NCI-H1092 (cell line): ENCODE measurements at places on chromosomes 3 and 15.

DNA sequence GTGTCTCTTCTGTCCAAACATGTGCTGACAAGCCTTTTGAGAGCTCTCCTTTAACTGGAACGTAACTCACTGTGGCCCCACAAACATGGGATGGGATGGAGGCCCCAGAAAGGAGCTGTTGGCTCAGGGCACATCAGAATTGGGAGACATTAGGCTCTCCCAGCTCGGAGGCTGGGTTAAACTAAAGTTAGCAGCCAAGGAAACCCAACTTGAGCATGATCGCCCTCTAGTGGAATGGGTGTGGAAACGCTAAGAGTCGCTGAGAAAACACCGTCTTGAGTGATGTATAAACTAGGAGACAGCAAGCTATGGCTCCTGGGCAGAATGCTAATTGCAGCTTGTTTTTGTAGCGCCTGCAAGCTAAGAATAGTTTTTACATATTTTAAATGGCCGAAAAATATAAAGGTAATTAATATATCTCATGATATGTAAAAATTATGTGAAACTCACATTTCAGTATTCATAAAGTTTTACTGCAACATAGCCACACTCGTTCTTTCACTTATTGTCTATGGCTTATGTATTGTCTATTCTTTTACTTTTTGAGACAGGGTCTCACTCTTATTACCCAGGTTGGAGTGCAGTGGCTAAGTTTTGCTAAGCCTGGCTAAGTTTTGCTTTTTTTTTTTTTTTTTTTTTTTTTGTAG lies 138.8 kb upstream of the HACD2 start:
- DNase-seq: peak; percentile 71

DNA sequence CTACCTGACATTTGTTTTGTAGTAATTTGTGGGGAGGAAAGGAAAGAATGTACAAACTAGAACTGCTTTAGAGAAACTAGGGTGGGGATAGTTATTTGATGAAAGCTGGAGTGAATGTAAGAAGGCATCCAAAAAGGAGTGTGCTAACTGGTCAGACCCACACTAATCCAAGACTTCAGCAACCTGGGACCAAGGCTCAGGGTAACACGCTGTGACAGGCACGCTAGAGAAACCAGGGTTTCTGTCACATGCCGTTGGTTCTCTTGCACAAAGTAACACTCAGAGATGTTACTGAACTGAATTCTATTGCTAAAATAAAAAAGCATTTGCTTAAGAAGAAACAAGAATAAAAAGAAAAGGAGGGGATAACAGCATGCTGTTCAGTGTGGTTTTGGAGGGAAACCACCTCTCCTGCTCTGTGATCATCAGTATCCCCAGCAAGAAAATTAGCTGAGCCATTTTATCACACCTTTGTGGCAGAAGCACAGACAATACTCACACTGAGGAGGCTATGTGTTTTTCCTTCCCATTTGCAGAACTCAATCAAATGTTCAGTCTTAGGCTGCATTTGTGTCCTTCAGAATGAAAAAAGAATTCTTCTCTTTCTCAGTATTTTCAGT lies 2.8 kb upstream of the CCDC80 start:
- DNase-seq: no peak

DNA sequence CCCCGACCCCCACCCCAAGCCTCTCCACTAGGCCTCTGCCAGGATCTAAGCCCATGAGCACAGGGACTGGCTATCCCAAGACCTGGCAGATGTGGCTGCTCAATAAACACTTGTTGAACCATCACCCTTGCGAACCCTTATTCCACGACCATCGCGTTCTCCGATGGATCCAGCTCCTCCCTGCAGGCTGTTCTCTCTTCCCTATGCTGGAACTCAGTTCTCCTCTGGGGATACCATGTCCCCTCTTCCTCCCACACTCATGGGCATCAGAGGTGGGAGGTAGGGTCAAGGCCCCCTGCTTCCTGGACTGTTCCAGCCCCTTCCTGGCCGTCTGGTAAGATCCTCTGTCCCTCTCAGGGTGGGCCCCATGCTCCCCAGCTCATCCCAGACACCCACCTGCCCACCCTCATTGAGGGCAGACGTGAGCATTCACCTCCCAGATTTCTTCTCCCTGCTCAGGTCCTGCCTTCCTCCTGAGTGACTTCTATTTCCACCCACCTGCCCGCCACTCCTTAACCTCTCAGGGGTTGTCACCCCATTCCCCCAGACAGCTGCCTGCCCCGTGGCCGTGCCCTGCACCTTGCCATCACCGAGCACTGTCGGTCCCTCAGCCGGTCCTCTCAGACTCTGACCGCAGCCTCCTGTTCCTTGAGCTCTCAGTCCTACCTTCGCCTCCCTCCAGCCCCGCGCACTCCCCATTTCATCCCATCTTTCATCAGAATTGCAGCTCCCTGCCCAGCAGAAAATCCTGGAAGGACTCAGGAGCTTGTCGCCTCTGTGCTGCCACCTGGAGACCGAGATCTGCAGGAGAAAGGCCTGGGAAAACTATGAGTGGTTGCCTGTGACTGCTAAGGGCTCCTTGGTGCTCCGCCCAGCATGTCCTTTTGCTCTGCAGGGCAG lies 42.0 kb downstream of the PML start:
- peak; percentile 35 for DNase-seq

DNA sequence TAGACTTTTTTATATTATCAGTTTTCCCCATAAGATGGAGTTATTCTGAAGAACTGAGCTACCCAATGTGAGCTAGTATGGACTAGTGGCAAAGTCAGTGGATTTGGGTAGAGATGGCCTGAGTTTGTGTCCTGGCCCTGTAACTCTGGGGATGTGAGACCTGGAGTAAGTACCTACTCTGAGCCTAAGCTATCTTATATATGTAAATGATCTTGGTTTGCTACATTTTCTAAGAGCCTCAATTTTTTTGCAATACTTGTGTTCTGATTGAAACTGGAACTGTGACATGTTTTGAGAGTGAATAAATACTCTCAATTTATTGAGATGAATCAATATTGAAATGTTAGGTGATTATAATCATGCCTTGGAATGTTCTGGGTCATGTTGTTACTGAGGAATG lies 73.6 kb downstream of the ZNF621 start:
- no peak for DNase-seq

GRCh38 chr15:33508703-33509102 lies 197.9 kb downstream of the RYR3 start:
- no peak for DNase-seq

DNA sequence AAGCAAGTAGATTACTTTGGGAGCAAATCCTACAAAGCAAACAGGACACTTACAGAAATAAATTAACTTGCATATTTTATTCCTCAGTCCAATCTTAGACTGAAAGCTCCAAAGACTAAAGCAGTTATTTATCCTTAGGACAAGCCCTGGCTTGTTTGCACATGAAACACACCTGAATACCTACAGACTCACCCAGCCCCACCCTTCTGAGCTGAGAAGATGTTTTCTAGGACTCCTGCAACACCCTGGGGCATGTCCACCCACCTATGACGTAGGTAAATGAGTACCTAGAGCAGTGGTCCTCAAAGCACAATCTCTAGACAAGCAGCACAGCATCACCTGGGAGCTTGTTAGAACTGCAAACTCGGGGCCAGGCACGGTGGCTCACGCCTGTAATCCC lies 80.8 kb downstream of the ANXA2 start:
- no peak for DNase-seq
